ENCODE measurements at places on chromosomes 11 and 22.
A peak's percentile ranks its signal among the peaks of the same experiment; 100 is the strongest.

GRCh38 chr11:16603890-16604793 is 134.3 kb upstream of the C11orf58 start:
- DNase-seq = no peak

DNA sequence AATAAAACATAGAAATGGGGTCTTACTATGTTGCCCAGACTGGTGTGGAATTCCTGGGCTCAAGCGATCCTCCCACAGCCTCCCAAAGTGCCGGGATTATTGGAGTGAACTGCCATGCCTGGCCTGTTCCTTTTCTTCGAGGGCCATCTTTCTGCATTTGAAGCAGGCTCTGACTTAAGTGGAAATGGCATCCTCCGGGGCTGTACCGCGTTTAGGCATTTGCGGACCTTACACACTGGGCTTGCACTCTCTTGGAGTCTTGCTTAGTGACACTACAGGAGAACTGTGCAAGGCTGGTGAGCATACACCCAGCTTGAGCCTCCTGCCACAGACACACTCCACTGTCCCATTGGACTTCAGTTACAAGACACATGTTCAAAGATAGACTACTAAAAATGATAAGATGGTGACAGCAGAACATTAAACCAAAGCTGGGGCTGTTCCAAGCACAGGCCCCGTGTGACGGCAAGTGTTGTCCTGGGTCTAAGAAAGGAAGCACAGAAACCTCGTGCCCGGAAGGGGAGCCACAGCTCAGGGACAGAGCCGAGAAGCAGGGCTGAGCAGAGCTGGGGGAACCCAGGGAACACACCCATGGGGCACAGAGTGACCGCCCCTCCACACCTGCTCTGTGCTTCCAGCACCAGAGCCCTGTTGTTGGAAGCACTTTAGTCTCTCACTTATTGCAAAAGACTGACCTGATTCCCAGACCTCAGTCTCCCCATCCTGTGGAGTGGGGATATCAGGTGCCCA is 59.0 kb upstream of the SHANK2 start:
- no peak for DNase-seq

GRCh38 chr22:31103899-31104694 is 3.3 kb downstream of the SELENOM start:
- DNase-seq = no peak

GRCh38 chr11:113048820-113049768 is 87.9 kb downstream of the NCAM1 start:
- no peak for DNase-seq

GRCh38 chr22:48951836-48952235 is 875.8 kb downstream of the BRD1 start:
- no peak for DNase-seq

DNA sequence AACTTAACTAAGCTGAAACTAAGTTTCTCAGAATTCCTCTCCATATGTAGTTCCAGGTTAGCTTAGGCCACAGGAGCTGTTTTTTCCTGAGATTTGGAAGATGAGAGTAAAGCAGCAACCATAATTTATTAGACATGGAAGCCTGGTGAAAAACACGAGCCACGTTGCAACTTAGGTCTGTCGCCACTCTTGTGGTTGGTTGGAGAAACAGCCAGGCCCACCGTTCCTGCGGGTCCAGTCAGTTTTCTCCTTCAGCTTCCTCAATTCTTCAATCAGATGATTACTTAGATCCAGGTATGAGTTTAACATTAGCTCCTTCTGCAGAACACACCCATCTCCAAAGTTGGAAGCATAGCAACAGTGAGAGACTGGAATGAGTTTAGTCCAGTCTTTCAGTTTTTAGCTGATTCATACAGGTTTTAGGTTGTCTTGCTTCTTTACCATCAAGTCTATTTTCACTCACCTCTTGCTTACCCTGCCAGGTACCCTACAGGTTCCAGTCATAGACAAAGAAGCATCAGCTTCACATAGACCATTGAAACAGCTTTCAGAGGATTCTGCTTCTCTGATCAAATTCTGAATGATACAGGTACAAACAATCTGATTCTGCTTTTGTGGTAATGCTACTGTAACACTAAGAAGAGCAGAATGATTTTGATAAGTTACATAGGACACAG is 18.6 kb downstream of the CASP12 start:
- DNase-seq = no peak

GRCh38 chr11:24716403-24716802 is 219.6 kb downstream of the LUZP2 start:
- no peak for DNase-seq

DNA sequence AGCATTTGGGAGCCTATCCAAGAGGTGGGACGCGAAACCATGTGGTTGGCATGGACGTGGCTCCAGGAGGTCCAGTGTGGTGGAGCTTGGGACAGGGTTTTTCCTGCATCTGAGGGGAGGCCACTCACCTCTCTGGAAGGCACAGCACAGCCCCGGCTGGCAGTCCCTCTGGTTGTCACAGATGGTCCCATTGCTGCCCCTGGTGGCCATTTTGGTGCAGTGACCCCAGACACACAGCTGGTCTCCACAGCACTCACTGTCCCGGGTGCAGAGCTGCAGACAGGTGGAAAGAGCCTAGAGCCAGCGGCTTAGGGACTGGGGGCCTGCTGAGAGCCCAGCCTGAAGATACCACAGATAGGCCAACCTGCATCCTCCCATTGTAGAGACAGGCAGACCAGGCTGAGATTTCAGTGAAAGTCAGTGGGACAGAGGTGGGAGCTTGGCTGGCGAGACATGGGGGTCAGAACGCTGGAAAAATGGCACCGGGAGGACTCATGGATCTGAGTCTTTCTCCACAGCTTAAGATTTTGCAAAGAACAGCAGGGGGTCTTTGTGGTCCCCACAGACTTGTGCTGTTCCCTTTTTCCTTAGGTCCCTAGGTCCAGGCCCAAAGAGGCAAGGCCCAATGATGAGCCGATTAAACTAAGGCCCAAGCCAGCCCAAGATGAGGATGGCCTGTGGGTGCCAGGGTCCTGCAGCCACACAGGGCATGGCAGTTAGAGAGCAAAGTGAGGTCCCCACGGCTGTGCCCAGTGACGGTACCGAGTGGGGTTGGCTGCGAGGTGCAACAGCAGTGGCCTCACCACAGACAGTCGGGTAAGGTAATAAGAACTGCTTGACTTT is 41.4 kb downstream of the DKK3 start:
- no peak for DNase-seq

- DNase-seq = no peak
Measured at GRCh38 chr11:43401252-43401651, 42.5 kb downstream of the TTC17 start.

DNA sequence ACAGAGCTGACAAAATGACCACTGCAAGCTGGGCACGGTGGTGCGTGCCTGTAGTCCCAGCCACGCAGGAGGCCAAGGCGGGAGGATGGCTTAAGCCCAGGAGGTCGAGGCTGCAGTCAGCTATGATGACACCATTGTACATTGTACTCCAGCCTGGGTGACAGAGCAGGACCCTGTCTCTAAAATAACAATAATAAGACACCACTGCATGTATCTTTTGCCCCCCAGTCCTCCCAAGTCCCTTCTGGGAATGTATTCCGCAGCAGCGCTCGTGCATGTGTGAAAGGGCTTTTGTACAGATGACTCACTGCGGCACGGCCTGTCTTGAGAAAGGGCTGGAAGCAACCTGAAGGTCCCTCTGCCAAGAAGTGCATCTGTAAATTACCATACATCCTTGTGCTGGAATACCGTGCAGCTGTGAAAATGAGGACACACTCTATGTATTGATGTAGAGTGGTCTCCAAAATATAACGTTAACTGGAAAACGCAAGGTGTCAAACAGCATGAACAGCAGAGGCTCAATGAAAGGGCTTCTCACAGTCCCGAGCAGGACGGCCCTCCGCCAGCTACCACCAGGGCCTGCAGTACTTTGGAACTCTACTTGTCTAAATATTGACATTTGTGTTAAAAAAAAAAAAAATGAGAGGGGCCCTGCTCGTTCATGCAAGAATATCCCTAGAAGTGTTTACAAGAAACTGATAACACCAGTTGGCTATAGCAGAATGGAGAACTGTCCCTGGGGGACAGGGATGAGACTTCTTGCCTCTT is 9.0 kb upstream of the CDC42EP2 start:
- DNase-seq = no peak

DNA sequence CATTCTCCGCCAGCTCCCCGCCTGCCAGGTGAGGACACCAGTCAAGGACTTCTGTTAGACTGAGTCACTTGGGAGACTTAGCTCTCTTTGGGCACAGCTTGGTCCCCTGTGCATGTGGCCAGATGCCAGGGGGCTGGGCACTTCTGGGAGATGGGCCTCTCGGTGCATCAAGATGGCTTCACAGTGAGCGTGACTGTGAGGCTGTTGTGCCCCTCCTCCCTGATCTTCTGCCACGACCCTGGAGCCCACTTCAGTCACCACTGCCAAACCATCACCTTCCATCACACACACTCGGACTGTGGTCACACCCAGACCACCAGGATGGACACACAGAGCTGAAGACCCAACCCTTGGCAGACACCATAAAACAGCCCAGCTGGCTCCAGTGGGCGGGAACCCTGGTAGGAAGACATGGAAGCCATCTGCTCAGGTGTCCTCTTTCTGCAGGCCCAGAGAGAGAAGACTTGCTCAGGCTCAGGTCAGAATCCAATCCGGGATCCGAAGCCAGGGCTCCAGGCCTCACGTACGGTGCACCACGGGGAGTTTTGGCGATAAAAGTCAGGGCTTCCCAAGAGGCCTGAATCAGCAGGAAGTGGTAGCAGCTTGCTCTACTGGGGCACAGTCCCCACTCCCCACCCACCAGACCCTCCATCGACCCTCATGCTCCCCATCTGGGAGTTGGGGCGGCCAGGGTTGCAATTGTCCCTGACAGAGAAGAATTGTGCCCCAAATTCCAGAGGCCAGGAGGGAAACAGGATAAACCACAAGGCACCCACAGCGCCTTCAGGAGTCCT is 29.8 kb upstream of the CD5 start:
- no peak for DNase-seq

GRCh38 chr22:30822216-30823014 is 127.7 kb downstream of the OSBP2 start:
- no peak for DNase-seq

DNA sequence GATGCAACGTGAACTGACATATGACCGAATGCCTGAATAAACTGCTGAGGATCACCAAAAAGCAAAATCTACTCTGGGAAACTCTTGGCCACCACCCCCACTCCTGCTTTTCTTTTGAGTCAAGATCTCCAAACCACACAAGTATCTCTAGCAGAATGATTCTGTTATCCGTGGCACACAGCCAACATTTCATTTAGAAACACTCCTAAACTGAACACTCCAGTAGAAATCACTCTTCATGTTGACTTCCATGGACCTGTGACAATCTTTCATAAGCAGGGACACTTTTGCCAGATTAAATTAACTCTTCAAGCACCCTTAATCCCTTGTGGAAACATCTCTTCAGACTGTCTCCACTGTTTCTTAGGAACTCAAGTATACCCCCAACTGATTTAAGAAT is 44.4 kb downstream of the VSIG10L2 start:
- DNase-seq = peak; percentile 17
